Hematopoietic multipotent progenitor cell treated with erythropoietin and hydrocortisone succinate and interleukin-3 and kit ligand, for 6 days (in vitro differentiated cells): ENCODE measurements at places on chromosomes 7 and 10.

DNA sequence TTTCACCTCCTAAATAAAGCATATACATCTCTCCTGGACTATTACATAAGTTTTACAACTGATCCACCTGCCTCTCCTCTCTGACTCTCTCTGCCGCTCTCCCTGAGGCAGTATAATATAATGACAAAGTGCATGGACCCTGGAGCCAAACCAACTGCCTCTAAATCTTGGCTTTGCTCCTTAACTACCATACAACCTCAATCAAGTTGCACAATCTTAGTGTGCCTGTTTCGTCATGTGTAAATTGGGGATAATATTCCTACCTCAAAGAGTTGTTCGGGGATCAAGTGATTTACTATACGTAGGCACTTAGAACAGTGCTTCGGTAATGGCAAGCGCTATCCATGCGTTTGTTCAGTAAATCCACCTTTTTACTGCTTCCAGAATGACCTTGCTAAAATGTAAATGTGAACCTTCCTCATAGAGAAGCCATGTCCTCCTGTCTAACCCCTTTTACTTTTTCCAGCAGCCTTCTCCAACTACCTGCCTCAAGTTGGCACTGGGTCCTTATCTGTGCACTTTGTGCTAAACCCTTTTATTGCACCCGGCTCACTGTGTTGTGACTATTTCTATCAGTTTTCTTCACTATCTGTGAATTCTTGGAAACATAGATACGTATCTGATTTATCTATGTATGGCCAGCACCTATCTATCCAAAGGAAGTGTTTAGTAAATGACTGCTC, 30.6 kb upstream of the DLD start:
- no peak for DNase-seq

GRCh38 chr7:9502269-9502668, 1068.9 kb downstream of the NXPH1 start:
- no peak for DNase-seq

GRCh38 chr7:26993816-26994810, 101.7 kb downstream of the HOXA1 start:
- DNase-seq = no peak

- no peak for DNase-seq
These were observed 32.9 kb upstream of the BHLHA15 start for GRCh38 chr7:98178321-98178720.

DNA sequence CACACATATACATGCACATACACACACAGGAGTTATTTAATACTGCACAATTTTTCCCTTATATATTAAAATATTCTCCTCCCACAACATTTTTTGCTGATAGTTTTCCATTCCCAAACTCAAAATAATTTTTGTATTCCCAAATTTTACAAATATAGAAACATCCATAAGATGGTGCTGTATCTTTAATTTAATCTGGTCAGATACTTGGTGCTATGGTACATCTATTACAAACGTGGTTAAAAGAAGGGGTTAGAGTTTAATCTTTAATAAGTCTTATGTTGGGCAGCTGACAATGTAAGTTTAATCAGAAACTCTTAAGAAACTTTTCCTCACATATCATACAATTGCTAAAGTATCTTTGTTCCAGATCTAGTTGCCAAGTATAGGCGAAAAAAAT, 10.2 kb upstream of the CADPS2 start:
- DNase-seq = no peak

GRCh38 chr10:76113952-76114351, 682.5 kb downstream of the LRMDA start:
- DNase-seq = no peak

GRCh38 chr10:95909561-95909960, 1.8 kb downstream of the CC2D2B start:
- DNase-seq = peak; percentile 51

- peak; percentile 73 for DNase-seq
These were observed at the start of gene FGFR2 for GRCh38 chr10:121598263-121599249. TSS of gene FGFR2 (minus strand) at chr10:121598444. CDS start at chr10:121593817, 4,627 bp downstream.

DNA sequence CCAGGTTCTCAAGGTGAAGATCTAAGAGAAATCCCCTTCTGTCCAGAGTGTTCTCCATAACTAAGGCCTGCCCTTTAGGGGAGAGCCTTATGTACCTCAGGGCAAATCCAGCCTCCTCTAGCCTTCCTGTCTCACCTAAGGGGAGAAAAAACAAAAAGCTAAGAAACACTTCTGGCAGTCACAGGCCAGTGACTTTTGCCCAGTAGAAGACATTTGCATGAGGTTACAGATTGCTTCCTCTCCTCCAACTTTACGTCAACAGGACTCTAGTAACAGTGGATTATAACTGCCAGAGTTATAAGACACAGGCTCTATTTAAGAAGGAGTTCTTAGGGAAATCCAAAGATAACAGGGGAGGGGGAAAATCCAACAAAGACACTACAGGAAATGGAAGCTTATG, 15.9 kb upstream of the FAM241B start:
- no peak for DNase-seq

DNA sequence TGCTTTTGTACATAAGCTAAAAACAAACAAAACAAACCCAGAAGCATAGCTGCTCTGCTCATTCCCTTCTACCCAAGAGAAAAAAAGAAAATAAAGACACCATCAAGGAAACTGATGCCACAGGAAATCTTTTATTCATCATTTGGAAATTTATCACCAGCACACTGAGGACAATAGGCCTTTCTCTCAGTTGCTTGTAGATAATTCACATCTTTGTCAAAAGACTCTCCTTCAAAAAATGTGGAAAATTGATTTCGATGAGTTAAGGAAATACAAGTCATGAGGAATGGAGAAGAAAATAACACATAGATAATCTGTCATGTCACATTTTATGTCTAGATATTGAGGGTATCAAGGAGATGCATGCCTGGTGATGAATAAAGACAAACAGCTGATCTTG, 53.5 kb downstream of the ZNF37A start:
- no peak for DNase-seq

DNA sequence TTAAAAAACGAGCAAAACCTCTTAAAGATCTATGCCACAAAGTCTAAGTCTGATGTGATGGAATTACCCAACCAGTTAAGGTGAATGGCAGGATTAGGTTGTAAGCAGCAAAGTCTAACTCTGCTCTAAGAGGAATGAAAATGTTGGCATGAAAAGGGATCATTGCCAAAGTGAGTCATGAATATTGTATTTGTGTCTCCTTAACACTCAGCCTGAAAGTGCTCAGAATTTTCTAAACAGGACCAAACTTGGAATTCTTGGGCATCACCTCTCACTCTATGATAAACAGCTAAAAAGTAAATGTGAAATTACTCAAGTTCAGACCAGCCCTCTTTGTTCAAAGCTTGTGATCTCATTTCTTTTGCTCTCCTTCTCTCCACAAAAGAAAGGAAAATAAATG, 27.0 kb downstream of the PPP1R3A start:
- DNase-seq = no peak

DNA sequence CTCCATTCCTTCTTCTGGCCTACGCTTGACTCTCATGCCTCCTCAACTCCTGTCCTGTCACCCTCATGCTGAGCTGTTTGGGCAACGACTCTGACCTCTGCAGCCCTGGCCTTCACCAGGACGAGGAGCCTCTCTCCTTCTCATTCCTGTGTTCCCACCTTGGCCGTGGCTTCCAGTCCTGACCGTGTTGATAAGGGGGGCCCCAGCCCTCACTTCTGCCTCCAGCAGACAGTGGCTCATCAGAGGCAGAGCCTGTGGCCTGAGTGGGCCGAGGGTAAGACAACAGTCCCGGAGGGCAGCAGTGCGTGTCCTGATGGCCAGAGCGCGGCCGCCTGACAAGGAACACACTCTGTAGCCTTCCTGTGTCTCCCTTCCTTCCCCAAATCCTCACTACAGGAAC, 61.7 kb upstream of the UBE3C start:
- no peak for DNase-seq

DNA sequence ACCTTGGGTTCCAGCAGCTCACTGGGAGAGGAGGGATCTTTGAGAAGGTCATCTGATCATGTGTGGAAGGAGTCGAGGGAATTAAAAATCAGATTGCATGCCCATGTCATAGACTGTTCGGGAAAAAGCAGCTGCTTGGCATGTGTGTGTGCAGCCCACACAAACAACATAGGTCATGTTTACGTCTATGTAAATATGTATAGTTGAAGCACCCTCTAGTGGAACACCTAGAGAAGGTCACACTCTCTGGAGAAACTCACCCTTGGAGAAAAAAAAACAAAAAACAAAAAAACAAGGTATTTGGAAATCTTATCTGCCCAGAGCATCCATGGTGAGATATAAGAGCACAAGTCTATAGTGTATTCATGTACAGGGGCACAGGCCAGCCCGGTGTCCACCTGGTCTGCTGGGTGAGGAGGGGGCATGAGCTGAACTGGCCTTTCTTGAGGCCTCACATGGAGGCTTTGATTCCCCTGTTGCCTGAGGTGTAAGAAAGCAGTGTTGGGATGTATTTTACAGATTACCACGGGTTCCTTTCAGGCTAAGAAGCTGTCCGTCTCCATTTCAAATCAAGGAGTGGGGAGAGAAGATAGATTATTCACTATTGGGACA, 98.0 kb downstream of the NPY start:
- DNase-seq = peak; percentile 56

DNA sequence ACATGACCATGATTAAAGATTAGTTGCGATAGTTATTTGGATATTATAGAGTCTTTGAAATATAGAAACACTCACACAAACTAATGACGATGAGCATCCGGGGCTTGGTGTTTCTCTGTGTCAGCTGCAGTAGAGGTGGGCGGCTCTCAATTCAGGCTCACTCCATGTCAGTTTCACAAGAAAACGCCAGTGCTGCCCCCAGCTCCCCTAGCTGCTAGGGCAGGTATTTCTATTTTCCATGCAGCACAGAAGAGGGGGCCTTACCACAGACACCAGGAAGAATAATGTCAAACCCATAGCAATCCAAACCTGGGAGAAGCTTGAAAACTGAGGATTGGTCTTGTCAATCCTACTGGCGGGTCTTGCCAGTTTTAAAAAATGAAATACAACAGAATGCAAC, 197.1 kb downstream of the PHTF2 start:
- DNase-seq = no peak

DNA sequence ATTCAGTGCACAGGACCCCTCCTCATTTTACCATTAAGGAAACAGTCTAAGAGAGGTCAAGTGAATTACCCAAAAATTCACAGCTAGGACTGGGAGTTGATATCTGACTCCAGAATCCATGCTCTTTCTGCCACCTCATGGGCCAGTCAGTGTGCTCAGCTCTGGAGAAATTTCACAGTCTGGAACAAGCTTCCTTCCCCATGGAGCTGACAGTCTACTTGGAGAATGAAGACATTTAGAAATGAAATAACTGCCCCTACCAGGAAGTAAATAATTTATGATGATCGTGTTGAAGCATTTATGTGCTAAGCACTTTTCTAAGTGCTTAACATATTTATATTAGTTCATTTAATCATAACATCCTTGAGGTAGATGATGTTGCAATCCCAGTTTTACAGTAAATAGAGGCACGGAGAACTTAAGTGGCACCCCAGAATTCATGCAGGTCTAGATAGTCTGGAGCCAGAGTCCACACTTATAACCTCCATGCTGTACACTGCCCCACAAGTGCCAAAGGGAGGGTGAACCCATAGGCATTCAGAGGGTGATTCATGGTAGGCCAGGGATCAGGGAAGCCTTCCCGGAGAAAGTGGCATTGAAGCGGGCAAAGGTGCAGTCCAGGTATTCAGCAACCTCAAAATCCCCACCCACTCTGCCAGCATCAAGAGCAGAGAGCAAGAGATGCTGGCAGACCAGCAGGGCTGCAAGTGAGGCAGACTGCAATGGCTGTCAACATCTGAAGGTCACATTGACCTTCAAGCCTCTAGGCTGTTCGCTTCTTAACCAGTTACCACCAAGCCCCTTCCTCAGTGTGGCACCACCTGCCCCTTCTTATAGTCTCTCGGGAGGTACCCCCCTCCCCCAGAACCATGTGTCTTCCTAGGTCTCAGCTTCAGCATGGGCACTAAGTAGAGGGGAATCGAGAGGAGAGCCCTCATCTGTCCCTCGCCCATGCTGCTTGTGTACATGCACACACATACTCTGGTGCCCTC, 38.4 kb upstream of the LRRC4 start:
- DNase-seq = no peak

DNA sequence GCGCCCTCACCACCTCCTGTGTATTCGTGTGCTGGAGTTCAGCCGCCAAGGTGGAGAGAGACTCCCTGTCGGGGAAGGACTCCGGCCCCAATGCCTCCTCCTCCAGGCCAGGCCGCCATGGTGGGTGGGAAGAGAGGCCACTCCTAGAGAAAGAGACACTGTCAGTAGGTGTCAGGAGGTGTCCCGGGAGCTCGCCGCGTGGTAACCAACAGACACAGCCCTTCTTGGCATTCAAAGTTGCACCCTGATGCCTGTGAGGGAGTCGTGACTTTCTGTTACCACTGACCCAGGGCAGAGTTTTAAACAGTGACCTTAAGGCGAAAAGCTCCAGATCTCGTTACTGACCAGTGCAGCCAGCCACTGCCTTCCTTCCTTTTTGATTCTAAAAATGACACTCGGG, 155.2 kb downstream of the CUX1 start:
- no peak for DNase-seq

GRCh38 chr10:122983898-122984297, 3.7 kb downstream of the PSTK start:
- DNase-seq = no peak

DNA sequence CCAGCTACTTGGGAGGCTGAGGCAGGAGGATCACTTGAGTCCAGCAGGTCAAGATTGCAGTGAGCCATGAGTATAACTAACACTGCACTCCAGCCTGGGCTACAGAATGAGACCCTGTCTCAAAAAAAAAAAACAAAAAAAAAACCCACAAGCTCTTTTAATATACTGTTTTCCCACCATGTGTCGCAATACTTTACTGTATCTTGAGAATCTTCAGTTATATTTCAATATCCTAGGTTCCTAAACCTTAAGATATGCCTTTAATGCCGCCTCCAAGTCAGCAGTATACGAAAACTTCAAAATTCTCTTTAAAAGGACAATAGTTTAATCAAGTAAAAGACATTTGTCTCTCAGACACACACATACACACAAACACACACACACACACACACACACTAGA, 62.8 kb downstream of the TAF3 start:
- no peak for DNase-seq

DNA sequence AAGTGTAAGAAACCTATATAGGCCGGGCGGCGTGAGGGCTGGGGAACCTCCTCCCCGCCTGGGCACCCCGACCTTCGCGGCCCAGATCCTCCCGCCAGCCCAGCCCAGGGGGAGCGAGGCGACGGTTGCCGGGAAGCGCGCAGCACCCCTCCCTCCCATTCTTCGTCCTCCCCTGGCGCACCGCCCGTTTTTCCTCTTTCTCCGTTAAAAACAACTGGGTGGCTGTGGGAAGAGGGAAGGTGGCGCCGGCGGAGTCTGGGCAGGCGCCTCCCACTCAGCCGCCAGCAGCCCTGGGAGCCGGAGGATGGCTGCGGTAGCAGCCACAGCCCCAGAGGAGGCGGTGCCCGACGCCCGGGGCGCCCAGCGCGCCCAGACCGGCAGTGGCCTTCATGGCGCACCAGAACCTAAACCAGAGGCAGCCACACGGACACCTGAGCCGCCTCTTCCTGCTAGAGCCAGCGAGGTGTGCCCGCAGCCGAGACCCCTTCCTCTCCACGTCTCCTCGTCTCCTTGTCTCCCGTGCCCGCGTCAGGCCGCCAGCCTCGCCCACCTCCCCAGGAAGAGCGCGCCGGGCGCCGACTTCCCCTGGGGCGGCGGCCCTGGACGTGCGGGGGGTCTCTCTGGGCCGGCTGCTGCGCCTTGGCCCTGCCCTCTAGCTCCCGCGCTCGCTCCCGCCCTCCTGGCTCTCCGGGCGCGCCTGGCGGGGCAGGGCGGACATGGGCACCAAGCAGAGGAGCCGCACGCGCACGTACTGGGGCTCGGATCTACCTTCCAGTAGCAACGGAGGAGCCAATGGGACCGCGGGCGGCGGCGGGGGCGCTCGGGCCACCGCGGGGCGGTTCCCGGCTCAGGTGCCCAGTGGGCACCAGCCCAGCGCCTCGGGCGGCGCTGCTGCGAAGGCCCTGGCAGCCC, 32.8 kb upstream of the SFTPD start:
- peak; percentile 68 for DNase-seq
